ENCODE measurements at places on chromosomes 1 and 21.

GRCh38 chr1:147820761-147821297 is 60.4 kb upstream of the GJA5 start:
- DNase-seq, result no peak

DNA sequence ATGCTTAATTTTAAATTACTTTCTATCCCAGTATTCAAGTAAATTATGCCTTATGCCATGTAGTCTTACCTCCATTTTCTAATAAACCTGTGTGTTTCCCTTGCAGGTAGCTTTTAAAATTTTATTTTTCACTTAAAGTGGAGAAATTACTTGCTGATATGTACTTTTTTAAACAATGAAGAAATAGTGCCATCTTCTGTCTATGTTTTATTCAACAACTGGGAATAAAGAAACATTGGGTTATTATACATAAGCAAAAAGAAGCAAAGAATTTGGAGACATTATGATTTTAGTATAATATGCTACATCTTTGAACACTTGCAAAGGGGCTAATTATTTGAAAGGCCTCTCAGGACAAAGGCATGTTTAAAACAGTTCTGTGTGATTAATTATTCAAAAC is 1912.9 kb downstream of the MRPL39 start:
- no peak for DNase-seq

DNA sequence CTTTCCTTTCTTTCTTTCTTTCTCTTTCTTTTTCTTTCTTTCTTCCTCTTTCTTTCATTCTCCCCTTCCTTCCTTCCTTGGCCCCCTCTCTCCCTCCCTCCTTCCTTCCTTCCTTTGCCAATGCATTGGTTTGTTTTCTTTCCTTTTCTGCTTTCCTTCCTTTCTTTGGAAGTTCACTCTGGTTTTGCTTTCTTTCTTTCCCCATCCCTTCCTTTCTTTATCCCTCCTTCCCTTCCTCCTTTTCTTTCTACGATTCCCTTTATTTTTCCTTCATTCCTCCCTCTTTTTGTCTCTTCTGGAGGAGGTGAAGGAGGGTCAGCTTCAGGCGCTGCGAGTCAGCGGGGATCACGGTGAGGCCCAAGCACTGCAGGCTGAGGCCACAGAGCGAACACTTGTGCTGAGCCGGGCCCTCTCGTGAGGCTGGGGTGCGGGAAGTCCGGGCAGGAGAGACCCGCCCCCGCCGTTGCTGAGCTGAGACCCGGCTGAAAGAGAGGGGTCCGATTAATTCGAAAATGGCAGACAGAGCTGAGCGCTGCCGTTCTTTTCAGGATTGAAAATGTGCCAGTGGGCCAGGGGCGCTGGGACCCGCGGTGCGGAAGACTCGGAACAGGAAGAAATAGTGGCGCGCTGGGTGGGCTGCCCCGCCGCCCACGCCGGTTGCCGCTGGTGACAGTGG is 1.5 kb downstream of the SIM2 start:
- no peak for DNase-seq

DNA sequence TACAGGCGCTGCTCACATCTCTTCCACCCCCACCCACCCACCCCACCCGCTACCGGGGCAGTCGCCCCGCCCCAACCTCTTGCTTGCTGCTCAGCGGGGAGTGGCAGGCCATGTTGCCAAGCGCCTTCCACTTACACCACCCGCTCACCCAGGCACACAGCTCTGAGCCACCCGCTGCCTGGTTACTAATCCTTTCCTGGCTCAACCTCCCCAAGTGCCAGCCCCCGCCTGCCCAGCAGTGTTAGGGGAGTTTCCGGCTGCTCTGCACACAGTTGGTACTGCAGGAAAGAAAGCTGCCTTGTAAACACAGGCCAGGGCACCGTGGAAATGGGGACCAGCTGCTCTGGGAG is 56.2 kb downstream of the LACTBL1 start:
- no peak for DNase-seq
